ENCODE measurements at places on chromosomes 3 and 15.
A peak's percentile ranks its signal among the peaks of the same experiment; 100 is the strongest.

DNA sequence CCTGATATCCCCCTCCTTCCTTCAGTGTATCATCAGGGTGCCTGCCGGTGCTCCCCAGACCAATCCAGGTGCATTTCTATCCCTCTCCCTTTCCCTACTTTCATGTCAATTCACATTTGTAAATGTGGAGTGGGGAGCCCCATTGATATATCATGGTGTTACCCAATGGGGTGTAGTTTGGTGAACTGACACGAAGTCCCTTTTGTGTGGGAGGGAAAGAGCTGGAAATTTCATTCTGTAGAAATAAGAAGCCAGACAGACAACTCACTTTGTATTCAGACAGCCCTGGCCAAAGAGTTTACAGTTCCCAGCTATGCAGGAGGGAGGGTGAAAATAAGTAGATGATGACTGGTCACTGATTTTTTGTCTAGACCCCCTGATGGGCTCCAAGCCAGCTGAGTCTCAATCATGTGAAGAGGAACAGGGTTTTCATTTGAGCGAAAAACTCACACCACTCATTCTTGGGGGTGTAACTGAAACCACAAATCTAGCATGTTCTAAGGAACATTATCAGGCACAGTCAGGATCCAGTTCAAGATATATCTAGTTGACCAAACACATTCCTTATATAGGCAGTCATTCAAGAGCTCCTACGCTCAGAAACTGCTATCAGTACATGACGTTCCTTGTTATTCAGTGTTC lies 58.9 kb downstream of the LMCD1 start:
- peak; percentile 47 for DNase-seq

GRCh38 chr3:39191111-39191510 lies 1.3 kb downstream of the XIRP1 start:
- DNase-seq, result no peak

GRCh38 chr15:95830281-95830680 lies 500.2 kb upstream of the NR2F2 start:
- DNase-seq, result no peak

- DNase-seq, result no peak
Observed at GRCh38 chr3:59873576-59874230, 823.9 kb upstream of the CFAP20DC start.

DNA sequence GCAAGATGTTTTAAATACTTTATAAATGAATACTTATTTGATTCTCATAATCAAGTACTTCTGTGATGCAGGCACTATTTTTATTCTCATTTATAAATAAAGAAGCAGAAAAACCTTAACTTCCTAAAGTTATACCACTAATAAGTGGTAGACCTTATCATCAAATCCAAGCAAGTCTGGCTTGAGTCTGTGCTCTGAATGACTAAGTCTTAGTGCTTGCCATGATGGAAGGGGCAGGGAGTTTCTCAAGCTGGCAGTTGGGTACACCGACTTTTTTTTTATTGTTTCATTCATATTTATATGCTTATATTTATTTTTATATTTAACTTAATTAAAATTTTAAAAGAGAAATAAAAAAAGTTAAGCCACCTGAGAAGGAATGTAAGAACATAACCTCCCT lies 23.6 kb downstream of the SLMAP start:
- DNase-seq, result no peak

- no peak for DNase-seq
Observed at GRCh38 chr3:85570819-85571218, 612.0 kb downstream of the CADM2 start.

GRCh38 chr15:78993931-78994530 lies 49.2 kb upstream of the CTSH start:
- no peak for DNase-seq

GRCh38 chr3:98259707-98260106 lies 4.3 kb upstream of the OR5H6 start:
- no peak for DNase-seq

DNA sequence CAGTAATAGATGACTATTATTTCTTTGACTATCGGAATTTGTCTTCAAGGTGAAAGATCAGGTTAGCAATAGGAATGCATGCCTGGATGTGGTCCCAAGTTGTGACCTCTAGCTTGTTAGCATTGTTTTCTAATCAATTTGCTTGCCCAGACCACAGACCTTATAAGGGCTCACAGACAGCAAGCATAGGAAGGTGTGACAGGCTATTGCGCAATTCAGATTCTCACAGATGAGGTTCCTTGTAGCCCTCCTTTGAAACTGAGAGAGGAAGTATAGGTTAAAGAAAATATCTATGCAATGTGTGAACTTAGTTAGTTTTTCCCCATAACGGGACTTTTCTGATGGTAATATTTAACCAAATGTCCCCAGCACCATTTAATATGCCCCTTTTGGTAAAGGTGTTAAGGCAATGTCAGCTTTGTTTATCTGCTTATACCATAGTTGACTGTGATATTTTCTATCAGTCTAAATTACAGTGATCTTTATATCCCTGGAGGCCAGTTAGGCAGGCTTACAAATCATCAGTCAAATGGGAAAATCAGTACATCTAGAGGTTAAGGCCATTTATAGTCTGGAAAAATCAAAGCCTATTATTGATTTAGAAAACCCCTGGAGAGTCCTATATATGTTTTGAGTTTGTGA lies 168.1 kb upstream of the MBNL1 start:
- DNase-seq, result no peak

- no peak for DNase-seq
Observed at GRCh38 chr3:61358364-61358763, 107.1 kb upstream of the FHIT start.

GRCh38 chr15:23857028-23857641 lies 170.0 kb upstream of the NDN start:
- DNase-seq, result no peak

GRCh38 chr15:41254560-41254959 lies 23.5 kb downstream of the CHP1 start:
- DNase-seq, result no peak

DNA sequence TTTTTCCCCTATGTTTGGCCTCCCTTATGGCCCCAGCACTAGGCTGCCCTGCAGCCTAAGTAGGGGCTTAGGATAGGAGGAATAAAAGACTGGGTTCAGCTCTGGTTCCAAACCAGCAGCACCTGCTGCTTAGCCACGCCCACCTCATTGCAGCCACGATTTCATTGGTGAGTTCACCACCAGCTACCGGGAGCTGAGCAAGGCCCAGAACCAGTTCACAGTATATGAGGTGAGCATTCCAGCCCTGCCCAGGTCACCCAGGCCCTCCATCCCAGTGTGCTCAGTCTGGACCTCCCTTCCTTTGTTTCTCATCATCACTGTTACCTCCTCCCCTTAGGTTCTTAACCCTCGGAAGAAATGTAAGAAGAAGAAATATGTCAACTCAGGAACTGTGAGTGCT lies 11.5 kb downstream of the CPNE9 start:
- DNase-seq, result peak; percentile 25

All from A172 (cell line).